ENCODE measurements at places on chromosomes 4 and X.
A peak's percentile ranks its signal among the peaks of the same experiment; 100 is the strongest.

- no peak for DNase-seq
Observed at GRCh38 chrX:133302775-133303445, 84.8 kb upstream of the TFDP3 start.

GRCh38 chrX:134849390-134849789 is 141.4 kb upstream of the SMIM10 start:
- DNase-seq, result no peak

DNA sequence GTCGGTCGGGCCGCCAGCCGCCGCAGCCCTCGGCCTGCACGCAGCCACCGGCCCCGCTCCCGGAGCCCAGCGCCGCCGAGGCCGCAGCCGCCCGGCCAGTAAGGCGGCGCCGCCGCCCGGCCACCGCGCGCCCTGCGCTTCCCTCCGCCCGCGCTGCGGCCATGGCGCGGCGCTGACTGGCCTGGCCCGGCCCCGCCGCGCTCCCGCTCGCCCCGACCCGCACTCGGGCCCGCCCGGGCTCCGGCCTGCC is 213 bp downstream of the NFKB1 start:
- DNase-seq, result no peak

DNA sequence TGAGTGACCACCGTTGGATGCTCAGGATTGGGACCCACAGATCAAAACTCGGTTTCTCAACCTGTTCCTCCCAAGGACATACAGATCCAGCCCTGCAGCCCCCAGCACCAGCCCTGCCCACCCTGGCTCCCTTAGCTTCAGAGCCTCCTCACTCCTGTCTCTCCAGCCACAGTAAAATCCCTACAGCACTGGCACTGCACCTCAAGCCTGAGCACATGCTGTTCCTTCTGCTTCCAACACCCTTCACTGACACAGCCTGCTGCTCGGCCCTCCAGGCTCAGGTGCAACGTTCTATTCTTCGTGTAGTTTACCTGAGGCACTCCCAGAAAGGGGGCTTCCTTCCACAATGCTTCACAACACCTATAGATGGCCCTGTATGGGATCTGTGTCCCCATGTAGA is 163.6 kb downstream of the EVC2 start:
- no peak for DNase-seq

DNA sequence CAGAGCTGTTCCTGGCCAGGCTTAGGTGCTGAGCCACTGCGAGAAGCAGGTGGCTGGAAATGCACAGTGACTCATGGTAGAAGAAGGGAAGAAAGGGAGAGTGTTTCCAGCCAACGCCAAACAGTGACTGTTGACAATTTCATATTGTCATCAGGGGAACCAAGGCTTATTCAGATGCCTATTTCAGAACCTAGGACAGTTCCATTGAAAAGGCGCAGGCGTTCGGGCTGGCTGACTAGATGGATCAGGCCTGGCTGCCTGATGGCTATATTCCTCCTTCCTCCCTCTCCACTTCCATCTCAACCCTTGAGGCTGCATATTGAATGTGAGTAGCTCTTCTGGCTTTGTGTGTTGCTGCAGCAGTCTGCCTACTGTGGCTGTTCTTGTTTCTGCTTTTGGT is 73.0 kb upstream of the FRMPD4 start:
- no peak for DNase-seq

DNA sequence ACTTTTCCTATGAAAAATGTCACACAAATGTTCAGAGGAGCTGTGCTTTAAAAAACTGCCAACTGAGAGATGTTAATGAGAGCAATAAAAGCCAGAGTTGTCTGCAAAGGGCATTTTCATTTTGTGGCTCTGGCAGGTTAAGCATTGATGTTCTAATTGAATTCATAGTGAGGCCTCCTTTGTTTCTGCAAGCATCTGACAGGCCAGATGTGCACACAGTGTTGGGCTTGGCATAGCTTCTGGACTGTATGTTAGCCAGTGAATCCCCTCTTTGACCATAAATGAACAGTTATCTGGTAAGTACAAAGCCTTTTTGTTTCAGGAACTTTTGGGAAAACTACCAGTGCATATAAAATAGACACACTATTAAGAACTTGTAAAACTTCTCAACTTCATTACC is 81.9 kb downstream of the JADE3 start:
- no peak for DNase-seq

DNA sequence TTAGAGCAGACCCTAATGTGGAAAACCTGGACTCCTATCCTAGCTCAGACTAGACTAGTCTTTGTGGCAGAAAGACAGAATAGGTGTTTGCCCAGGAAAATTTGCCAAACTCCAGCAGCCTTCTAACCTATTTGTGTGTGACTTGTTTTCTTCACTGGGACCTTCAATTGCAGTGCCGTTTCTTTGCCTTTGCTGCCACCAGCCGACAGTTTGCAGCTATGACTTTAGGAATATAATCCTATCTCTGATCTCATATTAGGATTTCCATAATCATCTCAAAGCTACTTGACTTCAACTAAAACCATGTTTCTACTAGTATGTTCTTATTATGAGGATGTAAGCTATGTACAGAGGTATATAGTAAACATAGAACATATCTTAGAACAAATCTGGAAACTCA is 60.2 kb upstream of the PGAM4 start:
- peak; percentile 48 for DNase-seq

- DNase-seq, result no peak
Observed at GRCh38 chr4:169906104-169906503, 120.1 kb downstream of the MFAP3L start.

GRCh38 chrX:50430917-50431575 is 39.6 kb downstream of the DGKK start:
- DNase-seq, result no peak

DNA sequence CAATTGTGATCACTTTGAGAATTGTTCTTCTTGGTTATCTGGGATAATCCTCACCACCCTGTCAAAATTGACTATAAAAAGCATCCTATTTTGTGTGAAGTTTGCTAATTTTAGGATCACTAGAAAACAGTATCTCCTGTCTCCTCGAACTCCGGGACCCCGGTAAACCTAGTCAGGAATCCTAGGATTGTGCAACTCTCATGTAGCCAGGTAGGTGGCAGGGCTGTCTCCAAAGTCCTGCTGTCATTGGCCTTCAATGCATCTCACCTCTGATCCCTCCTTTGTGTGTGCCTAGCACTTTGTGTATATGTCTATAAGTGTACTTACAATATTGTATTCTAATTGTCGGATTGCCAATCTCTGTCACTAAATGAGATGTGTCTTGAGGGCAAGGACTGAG is 1564.8 kb downstream of the RPA4 start:
- no peak for DNase-seq

- no peak for DNase-seq
Observed at GRCh38 chr4:37663552-37663951, 22.6 kb downstream of the RELL1 start.

- no peak for DNase-seq
Observed at GRCh38 chr4:150219841-150220240, 141.6 kb downstream of the DCLK2 start.

DNA sequence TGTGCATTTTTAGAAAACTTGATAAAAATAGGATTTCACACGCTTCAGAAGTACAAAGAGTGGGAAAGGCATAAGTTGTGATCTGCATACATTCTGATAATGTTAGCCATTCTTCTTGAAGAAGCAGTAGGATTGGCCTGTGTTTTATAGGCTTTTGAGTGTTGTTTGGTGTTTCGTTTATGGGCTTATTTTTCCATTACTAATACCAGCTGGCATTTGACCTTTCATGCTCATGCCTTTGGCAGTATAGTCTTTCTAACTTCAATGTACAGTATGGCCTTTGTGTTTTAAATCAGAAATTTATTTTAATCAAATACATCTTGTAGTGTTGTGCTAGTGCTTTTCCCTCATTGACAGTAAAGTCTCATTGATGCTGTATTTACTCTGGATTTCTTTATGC is 51.5 kb upstream of the SLC4A4 start:
- no peak for DNase-seq

DNA sequence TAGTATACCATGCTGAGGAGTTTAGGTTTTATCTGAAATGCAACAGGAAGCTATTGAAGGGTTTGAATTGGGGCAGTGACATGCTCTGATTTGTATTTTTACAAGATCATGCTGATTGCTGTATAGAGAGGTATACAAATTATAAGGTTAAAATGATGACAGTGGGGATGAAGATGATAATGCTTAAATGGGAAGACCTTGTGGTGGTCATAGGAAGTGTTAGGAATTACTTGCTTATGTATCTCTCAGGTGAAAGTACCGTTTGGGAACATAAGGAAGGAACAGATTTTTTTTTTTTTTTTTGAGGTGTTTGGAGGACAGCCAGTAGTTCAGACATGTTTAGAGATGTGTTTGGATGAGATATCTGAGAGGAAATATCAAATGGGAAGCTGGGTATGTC is 5.0 kb downstream of the BMP2K start:
- DNase-seq, result no peak

DNA sequence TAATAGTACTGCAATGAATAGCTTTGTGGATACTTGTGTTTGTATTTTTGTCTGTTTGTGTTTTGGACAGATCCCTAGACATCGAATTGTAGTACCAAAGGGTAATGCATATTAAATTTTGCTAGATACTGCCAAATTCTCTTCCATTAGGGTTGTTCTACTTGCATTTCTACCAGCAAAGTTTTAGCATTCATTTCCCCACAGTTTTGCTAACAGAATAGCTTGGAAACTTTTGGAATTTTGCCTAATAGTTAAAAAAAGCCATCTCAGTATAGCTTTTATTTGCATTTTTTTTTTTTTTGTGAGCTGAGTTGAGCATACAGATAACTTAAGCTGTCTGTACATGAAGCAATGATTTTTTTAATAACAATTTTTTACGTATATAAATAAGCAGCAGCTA is 1084.9 kb downstream of the ADGRL3 start:
- no peak for DNase-seq

DNA sequence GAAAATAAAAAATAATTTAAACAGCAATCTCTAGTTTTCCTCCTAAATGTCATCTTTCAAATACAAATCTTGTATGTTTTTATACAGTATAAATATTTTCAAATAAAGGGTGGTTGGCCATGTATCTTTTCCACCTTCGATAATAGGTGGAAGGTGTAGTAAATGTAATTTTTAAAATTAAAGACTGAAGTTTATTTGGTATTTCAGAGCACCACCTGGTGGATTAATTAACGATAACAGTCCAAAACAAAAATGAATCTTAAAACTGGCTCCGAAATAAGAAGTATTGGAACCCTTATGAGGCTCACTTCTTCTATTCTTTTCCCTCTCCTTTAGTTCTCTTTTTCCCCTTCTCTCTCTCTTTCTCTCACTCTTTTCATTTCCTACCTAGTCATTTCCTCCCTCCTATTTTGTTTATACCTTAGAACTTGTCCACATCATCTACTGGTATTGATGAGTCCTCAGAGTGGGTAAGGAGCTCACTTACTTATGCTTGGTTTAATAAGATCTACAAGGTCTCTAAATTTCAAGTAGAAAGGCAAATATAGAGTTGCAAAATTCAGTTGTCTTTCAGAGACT is 82.9 kb upstream of the EXOC1L start:
- peak; percentile 14 for DNase-seq

All from GM12865 (cell line).